ENCODE measurements at places on chromosomes 2 and 18.

DNA sequence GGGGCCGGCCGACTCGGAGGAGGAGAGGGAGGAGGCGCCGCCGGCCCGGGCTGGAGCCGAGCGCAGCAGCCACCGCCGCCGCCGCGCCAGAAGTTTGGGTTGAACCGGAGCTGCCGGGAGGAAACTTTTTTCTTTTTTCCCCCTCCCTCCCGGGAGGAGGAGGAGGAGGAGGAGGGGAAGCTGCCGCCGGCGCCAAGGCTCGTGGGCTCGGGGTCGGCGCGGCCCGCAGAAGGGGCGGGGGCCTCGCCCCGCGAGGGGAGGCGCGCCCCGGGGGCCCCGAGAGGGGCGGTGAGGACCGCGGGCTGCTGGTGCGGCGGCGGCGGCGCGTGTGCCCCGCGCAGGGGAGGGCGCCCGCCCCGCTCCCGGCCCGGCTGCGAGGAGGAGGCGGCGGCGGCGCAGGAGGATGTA, 316 bp downstream of the CRIM1 start:
- DNase-seq: no peak

DNA sequence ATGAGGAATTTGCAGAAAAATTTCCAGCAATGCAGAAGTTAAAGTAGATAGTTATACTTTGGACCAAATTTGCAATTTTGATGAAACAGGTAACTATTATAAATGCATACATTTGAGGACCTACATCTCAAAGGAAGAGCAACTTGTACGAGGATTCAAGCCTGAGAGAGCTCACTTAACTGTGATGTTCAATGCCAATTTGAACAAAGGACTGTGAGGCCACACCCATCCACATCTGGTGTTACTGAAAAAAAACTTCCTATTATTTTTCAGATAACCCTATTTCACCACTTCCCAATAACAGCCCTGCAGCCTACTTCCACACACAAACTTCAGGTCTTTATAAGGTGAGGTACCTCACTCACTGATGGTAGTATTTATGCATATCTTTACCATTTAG, 203.5 kb upstream of the NABP1 start:
- DNase-seq: no peak

DNA sequence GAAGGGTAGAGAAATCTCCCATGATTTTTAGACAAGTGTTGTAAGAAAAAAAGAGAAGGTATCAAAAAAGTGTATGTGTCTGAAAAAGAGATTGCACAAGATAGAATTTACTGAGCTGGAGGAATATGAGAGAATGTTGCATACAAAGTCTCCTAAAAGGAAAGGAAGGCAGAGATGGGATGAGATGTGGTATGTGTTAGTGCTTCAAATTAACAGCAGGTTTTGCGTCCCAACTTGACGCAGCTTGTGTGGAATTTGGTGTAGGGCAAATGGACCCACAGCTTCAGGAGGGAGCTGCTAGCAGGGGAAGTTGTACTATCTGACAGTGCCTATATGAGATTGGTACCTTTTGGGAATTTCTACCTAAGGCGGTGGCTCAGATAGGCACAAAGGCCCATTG, 9.0 kb upstream of the RASGRP3 start:
- no peak for DNase-seq

DNA sequence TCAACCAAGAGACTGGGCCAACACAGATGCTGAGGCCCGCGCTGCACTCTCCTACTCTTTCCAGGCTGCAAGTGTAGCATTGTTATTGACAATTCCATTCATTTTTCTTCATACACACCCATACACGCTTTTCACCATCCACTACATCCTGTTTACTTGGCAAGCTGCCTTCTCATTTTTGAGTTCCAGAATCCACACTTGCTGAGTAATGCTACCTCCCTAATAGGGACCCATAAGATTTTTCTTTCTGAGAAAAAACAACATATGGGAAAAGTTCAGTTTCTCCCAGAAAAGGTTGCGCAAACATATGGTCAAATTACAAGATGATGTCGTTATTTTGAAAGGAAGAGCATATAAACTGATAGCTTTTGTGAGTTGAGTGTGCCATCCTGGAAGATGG, 3.3 kb upstream of the NETO1 start:
- no peak for DNase-seq

- DNase-seq: no peak
Observed at GRCh38 chr18:52163478-52163877, 176.5 kb upstream of the DCC start.
